ENCODE measurements at places on chromosomes 13 and 19. TPM values are rescaled to one million over a fixed set of nuclear protein-coding genes. Genes with fewer than 3 reads are reported as not detected.

The URAD gene
- polyA plus RNA-seq: not detected

The LILRA5 gene
- polyA plus RNA-seq: 0.91 TPM

- DNase-seq: no peak
These were observed 894.9 kb upstream of the PCDH9 start for GRCh38 chr13:68125087-68125480.

DNA sequence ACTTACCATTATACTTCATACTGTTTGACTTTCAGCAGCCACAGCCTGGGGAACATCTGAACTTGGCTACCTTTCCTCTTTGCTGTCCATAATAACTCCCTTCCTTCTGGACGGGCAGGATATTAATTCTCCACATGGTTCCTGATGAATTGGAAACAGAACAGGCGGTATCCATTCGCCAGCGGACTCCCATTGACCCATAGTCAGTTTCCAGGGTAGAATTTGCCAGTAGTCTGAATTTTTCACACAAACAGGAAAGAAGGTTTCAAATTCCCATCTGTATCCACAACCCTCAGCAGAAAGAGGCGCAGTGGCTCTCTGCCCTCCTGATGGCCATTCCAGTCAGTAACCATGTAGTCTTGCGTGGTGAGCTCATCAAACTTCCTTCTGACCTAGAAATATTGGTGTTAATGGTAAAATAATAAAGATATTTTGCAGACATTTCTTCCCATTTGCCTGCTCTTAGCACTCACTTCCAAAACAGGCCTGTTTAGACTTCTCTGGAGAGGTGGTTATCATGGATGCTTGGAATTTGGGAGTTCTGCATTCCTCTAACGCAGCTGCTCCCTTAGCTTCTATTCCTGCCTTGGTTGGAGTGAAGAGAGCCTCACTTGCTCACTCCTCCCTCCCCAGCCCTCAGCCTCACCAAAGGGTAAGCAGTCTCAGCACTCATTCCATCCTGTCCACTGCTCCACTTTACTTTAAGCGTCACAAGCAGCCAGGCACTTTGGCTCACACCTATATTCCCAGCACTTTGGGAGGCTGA lies 75.0 kb upstream of the OXGR1 start:
- DNase-seq: peak; percentile 45

GRCh38 chr19:40519352-40520322 lies 52.8 kb downstream of the SPTBN4 start:
- DNase-seq: no peak

DNA sequence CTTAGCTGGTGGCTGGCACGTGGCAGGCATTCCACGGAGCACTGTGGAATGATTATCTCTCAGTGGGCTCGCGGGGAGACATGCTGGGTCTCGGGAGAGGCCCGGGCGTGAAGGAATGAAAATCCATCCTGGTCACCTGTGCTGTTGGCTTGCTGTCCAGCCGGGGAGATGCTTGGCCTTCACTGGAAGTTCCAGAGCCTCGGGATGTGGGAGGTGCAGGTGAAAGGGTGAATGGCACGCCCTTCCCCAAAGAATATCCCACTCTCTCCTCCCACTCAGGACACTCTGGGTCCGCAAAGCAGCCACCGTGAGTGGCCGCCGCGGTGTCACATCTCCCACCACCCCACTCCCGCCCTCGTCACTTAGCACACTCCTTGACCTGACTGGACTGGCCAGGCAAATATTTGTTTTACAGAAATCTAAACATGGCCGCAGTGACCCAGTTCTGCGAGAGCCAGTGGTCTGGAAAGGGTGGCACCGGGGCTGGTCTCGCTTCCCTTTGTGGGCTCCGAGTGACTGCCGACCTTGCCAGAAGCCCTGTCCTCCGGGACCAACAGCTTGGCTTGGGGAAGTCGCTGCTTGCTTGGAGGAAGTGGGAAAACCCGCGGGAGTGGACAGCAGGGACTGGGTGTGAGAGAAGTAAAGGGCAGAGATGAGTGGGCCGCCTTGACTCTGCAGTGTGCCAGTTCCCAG lies 8.0 kb downstream of the DPP9 start:
- DNase-seq: no peak

DNA sequence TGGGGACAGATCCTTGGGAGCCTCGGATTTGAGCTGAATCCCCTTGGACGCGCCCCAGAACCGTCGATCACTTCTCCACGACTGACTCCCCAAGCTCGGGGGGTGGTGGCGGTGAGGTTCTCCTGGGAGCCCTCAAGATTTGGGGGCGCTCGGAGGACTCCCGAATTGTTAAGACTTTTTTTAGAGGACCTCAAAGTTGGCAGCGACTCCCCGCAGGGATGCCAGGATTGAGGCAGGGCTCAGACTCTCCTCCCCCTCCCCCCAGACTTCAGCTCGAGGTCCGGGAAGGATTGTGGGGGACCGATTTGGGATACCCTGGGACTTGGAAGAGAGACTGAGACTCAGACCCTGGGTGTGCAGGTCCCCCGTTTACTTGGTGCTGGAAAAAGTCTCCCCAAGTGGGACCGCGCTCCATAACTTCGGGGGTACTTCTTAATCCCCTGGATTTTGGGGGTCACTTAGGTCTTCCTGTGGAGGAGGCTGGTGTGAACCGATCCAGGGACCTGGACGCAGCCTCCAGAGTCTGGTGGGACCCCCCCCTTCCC lies 665 bp downstream of the VASP start:
- DNase-seq: peak; percentile 31

GRCh38 chr19:55365245-55365644 lies 2.2 kb upstream of the GARIN5B start:
- DNase-seq: no peak

DNA sequence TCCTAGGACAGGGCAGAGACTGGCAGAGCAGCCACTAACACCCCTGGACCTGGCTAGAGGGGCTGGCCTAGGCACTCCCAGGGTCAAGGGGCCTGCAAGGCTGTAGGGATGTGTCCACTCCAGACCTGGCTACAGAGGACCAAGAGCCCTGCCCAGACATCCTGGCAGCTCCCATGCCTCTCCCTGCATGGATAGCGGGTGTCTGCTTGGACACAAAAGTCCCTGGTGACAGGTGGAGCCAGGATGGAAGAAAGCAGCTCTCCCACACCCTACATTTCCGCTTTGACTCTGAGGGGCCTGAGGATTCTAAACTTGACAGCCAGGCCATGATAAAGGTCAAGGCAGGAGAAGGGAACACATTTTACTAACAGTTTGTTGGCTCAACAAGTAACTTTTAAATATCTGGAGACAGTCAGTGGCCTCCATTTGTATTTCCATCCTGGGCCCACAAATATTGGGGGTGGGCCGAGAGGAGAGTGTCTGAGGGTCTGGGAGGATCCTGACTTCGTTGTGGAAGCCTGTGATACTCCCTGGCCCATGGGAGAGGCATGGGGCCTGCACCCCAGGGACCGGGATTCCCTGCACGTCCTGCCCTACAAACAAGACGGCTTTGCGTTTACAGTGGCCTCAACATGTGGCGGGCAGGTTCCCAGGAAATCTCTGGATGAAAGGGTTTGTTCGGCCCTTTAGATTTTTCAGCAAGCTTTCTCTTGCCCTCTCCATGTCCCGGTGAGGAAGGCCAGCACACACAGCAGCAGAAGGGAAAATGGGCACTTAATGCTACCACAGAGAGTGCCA lies 19.8 kb upstream of the SLC7A9 start:
- no peak for DNase-seq

DNA sequence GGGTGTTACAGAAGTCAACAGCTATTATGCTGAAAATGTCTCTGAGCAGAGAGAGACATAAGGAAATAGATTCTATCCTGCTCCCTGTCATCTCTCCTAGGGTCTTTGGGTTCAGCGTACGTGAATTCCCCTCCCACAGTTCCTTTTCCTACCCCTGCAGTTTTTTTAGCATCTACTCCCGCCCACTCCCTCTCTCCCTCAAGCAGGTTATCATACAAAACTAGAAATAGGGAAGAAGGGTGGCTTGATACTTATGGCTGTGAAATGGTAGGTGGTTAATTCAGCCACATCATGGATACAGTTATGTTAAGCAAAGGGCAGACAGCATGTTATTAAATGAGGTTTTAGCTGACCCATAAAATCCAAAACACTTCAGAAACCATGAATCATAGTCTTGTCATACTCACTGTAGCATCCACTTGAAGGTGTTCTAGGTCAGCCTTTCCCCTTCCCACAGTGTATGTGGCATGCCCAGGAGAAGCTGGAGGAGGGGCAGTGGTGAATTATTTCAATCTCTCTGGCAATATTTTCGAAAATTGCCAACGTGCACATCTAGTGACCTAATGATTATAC lies 236.8 kb upstream of the SERP2 start:
- DNase-seq: no peak

- DNase-seq: peak; percentile 94
These were observed at the start of gene CDC42EP5 for GRCh38 chr19:54473071-54473891. Gene CDC42EP5 (minus strand): TSS chr19:54473296. CDS start chr19:54465547, 7,749 bp downstream.

DNA sequence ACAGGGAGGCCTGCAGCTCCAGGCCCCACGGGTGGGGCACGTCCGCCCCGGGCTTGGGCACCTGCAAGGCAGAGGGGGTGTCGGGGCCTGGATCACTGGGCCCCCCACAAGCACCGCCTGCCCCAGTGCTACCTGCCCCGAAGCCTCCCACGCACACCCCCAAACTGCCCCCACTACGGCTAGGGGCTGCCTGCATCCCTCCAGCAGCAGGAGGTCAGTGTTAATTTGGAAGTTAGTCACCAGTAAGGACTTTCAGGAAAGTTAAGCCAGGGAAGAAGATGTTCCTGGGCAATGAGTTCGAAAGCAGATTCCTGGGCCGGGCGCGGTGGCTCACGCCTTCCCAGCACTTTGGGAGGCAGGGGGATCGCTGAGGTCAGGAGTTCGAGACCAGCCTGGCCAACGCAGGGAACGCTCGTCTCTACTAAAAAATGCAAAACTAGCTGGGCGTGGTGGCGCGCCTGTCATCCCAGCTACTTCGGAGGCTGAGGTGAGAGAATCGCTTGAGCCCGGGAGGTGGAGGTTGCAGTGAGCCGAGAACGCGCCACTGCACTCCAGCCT lies 5.5 kb downstream of the PEAK3 start:
- no peak for DNase-seq

GRCh38 chr13:30192320-30193093 lies 114.8 kb downstream of the KATNAL1 start:
- no peak for DNase-seq

DNA sequence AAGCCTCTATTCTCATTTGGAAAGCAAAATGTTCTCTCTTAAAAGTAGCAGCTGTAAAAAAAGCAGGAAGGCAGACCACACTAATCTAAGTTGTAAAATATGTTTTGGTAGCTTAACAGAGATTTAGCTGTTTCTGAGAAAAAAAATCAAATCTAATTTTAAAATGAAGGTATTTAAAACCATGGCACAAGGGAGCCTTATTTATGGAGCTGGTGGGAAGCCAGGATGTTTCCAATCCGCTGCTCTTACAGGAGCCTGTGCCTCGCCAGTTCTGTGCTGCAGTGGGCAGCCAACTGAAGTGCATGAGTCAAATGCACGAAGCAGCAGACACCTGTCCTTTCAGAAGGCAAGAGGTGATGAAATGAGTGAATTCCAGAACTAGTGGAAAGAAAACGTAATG lies 28.2 kb downstream of the GPC6 start:
- no peak for DNase-seq

Measured in muscle of arm (tissue), 14 donors.